RWPE2 (cell line): ENCODE measurements at places on chromosomes 16 and 17.

GRCh38 chr16:17468611-17469010 is 2.1 kb downstream of the XYLT1 start:
- DNase-seq: no peak

DNA sequence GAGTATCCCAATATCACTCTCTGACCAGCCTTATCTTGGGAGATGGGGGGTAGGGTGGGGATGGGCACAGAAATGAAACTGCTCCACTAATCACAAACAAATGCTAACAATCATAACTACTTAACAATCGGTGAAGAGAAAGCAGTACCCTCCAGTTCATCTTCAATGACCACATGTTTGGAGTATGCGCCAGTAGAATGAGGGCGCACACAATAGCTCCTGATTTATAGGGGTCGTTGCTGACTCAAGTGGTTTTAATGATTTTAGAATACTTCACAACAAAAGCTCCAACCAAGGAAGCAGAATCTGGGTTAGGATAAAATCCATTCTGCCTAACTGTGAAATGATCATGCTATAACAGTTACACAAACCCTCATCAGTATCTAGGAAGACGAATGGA is 184.4 kb downstream of the AATF start:
- DNase-seq: no peak

DNA sequence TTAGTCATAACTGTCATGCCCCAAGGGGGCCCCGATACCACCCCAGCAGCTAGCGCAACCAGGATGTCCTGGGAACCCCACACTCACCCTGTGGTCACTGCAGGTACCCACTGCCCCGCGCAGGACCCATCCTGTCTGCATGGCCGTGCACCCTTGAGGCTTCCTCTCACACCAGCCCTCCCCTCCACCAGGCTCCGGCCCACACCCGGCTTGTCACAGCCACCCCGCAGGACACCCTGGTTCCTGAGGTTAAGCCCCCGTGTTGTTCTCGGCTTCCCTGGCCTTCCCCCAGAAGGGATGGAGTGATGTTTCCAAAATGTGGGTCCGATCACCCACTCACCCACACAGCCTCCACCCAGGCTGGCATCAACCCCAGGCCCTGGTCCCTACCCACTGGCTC is 7.5 kb downstream of the DNASE1L2 start:
- no peak for DNase-seq

DNA sequence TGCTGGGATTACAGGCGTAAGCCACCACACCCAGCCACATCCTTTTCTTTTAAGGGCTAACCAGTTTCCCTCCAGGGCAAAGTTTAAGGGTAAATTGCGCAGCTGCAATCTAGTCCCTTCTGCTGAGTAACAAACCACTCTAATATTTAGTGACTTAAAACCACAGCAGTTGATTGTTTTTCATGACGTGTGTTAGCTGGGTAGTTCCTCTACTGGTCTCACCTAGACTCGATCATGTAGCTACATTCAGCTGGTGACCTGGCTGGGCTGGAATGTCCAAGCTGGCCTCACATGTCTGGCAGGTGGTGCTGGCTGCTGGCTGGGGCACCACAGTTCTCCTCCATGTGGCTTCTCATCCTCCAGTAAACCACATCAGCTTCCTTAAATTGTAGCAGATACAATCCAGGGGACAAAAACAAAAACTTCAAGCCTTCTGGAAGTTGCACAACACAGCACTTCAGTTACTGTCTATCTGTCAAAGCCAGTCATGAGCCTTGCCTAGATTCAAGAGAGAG is 75.5 kb downstream of the GPRC5B start:
- no peak for DNase-seq

DNA sequence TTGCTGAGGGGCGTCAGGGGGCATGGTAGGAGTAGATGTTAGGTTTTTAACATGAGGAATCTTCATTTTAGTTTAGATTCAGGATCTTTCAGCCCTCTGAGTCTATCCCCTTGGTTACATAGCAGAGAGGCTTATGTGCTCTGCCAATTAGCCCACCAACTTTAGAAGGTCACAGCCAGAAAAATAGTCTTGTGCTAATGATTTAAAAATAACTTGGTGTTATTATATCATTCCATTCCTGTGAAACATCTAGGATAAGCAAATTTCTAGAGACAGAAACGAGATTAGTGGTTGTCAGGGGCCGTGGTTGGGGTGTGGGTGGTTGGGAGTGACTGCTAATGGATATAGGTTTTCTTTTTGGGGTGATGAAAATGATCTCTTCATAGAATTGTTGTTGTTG is 183.7 kb downstream of the SNX29 start:
- no peak for DNase-seq
